ENCODE measurements at places on chromosomes 11 and 22.

DNA sequence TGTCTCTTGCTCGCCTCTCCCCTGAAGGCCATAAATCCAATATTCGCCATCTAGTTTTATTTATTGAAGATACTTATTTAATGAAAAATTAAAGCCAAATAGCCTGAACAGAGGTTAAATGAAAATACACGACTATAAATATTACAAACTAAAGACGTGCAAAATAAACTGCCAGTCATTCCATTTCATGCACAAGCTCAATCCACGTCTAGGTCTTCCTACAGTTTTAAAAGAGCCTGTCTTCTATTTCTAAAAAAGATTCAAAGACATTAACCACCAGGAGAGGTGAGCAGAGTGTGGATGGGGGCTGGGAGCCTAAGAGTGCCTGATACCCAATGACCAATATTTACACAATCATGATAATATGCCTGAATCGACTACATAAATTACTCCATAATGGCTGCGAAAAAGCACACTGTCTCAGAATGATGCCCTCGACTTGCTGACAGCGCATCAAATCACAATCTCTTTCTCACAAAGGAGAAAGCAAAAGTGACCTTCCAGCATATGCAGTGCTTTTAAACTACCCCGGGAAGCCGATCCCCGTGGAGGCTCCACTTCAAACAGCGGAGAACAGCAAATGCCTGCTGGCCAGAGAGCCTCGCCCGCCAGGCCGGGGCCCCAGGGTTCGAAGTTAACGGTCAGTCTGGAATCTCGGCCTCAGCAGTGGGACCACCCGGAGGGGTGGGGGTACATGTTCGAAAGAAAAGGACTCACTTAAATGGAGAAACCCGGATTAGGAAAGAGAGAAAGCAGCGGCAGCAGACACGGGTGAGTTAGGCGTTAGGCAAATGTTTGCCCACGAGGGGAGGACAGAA, 1.7 kb downstream of the FCHSD2 start:
- DNase-seq = no peak

GRCh38 chr11:20790622-20791021, 121.2 kb downstream of the NELL1 start:
- DNase-seq = no peak

DNA sequence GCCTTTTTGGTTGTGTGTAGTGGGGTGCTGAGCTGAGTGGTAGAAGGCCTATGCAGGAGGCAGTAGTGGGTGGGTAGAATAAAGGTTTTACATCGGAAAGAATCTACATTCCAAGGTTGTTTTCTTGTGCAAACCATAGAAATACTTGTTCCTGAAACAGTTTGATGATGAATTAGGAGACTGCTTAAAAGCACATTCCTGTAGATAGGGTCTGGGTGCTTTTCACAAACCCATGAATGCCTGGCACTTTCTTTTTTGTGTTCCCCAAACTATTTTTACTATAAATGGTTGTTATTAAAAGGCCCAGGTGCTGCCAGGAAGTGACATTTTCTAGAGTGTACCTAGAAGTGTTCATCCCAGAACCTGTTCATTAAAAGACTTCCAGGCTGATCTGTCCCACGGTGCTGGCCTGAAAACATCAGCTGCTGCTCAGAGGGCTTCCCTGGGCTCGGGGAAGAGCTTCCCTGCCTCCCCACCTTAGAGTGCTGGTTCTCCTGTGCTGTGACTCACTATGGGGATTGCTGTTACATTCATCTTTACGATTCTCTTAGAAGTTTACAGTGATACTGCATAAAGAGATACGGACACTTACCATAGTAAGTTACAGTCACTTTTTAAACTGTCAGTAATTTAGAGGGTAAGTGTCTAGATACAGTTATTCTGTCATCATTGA, 27.9 kb downstream of the PPFIA1 start:
- DNase-seq = no peak

DNA sequence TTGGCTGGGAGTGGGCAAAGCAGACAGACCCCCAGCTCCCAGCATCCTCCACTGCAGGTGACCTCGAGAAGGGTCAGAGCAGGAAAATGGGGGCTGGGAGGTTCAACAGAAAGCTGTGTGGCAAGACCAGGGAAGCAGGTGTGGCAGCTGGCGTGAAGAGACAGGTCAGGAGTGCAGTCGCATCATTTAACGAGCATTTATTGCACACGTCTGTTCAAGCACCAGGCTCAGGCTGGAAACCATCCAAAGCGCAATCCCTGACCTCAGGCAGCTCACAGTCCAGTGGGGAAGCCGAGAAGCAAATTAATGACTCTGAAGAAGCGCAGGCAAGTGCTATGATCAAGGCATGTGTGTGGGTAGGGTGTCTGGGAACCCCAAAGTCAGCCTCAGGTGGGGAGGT, 7.4 kb downstream of the SLC25A45 start:
- no peak for DNase-seq

- DNase-seq = no peak
Observed at GRCh38 chr11:15630896-15631295, 516.2 kb downstream of the INSC start.

Measured in stimulated activated CD8-positive, alpha-beta memory T cell treated with anti-CD3 and anti-CD28 coated beads, Interleukin-4, amount 100 ng/mL, for 1 hour (primary cell).